Hematopoietic multipotent progenitor cell treated with erythropoietin and hydrocortisone succinate and interleukin-3 and kit ligand, for 6 days (in vitro differentiated cells): ENCODE measurements at places on chromosomes 11 and 22.

GRCh38 chr11:64577202-64577601 lies 13.8 kb upstream of the SLC22A12 start:
- no peak for DNase-seq

DNA sequence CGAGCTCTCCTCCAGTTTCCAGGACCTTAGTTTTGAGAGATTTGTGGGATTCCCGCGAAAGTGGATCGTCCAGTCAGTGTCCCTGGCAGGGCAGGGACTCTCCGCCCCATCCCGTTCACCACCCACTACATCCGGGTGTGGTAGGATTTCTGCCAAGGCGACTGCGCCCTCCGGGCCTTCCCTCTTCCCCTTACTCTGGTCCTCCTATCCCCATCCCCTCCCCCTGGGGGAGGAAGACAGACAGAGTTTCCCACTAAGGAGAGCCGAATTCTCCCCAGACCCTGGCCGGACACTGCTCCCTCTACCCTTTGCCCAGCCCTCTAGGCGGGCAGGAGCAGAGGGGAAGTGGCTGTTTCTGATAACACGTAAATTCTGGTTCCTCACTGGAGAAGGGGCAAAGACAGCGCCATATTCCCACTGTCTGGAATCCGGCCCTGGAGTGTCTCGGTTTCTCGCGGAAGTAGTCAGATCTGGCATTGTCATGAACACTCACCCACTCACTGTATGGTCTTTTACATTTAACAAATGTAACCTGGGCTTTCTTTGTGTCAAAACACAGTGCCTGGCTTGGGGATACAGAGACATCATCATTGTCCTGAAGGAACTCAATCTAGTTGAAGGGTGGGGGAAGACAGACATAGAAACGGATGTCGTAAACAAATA lies 1.1 kb upstream of the NECTIN1 start:
- DNase-seq = peak; percentile 67

DNA sequence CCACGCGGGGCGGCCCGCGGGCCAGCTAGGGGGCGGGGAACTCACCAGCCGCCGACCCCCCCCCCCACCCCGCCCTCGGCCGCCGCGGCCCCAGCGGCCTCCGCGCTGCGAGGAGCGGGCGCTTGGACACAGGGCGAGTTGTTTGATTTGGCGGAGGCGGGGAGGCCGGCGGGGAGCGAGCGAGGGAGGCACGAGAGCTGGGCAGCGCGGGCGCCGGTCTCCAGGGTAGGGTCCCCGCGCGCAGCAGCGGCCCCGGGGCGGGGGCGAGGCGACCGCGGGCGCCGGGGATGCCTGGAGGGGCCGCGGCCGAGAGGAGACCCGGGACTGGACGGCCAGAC lies 64.4 kb downstream of the NAV2 start:
- no peak for DNase-seq

DNA sequence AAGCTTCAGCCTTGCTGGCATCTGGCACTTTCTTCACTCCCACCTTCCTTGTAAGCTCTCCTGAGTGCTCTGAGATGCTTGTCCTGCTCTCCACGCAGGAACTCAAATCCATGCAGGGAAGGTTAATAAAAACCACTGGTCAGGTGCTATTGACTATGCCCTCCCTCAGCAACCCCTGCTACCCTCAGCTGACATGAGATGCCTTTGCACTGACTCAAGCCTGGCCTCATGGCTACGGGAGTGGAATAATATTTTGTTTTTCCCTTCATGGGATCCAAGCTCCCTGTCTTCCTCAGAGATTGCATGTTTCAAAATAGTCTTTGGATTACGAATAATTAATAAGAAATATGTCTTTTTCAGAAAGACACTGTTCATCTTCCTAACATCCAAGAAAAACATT lies 31.7 kb upstream of the ABCC8 start:
- no peak for DNase-seq

GRCh38 chr22:49021131-49021925 lies 806.3 kb downstream of the BRD1 start:
- no peak for DNase-seq

GRCh38 chr22:30566125-30566524 lies 8.3 kb downstream of the GAL3ST1 start:
- no peak for DNase-seq

GRCh38 chr11:16133867-16134266 lies 222.5 kb downstream of the SOX6 start:
- no peak for DNase-seq

DNA sequence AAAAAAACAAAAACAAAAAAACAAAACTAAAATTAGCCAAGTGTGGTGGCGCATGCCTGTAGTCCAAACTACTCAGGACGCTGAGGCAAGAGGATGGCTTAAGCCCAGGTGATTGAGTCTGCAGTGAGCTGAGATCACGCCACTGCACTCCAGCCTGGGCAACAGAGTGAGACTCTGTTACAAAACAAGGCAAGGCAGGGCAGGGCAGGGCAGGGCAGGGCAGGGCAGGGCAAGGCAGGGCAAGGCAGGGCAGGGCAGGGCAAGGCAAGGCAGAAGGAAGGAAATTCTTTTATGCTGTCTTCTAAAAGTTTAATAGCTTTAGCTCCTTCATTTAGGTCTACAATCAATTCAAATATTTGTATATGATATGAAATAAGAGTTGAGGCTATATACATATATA lies 50.1 kb upstream of the RASSF10 start:
- no peak for DNase-seq

DNA sequence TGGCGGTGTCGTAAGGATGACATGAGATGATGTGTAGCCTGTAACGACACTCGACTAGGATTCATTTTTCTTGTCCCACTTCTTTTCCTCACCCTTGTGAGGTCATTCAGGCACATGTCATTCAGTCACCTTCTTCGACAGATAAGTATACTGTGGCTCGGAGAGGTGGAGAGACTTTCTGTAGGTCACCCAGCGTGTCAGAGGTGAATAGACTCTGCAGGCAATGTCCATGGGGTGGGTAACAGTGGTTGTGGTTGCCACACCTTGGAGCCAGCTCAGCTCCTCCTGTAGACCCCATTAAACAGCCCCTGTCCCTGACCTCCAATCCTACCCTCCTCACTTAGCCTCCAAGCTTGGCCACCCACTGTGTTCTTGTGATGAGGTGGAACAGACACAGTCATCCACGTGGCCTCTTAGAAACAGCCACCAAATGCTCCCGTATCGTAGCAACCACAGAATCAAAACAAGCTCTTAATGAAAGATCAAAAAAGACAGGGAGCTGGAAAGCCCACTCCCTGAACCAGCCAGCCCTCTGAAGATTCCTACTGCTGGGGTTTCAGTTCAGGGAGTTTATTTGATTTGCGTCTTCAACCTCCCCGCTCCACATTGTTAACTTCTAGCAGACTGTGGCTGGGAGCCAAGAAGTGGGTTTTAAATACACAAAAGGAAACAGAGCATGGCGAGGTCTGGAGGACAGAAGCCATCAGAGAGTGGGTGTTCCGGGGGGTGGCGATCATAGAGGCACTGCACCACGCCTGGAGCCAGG lies 89.0 kb upstream of the GRK3 start:
- peak; percentile 37 for DNase-seq

- DNase-seq = peak; percentile 64
Observed at GRCh38 chr11:101497291-101497690, 86.5 kb downstream of the TRPC6 start.

GRCh38 chr11:111792314-111792713 lies 26.1 kb upstream of the PPP2R1B start:
- no peak for DNase-seq
